AG20443 (cell line): ENCODE measurements at places on chromosomes 13 and 19.
A peak's percentile ranks its signal among the peaks of the same experiment; 100 is the strongest.

DNA sequence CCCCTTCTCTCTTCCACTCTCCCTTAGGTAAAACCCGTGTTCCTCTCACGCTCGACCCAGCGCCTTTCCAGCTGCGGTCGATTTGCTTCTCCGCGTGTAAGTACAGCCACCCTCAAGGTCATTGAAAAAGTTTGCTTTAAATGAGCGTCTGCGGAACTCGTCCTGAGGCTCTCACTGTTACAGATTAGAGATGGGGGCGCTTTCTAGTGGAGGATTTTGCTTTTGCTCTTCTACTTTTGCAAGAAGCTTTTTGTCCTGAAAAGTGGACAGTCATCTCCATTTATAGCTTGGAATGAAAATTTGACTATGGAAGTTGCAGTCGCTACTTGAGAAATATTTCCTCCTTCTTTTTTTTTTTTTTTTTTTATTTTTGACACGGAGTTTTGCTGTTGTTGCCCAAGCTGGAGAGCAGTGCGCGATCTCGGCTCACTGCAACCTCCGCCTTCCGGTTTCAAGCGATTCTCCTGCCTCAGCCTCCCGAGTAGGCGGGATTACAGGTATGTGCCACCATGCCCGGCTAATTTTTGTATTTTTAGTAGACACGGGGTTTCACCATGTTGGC lies 595 bp upstream of the RAB20 start:
- no peak for DNase-seq

GRCh38 chr13:98326291-98326690 lies 149.2 kb upstream of the RNF113B start:
- no peak for DNase-seq

DNA sequence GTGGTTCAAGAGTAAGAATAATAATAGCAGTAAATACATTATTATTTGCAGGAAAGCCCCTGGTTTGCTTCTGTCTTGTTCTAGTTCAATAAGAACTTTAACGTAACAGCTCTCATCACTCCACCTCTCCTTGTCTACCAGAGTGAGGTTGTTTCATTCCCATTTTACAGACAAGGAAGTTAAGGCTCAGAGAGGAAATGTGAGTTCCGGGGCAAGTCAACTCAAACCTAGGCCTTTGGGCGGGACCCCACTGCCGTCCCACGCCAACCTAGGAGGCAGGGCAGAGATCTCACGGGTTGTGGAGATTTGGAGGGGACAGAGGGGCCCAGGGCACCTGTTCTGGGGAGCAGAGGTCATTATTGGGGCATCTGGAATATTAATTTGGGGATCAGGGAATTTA lies 1.5 kb downstream of the MAP4K1 start:
- DNase-seq = no peak

- peak; percentile 48 for DNase-seq
These were observed 9.1 kb upstream of the LHFPL6 start for GRCh38 chr13:39612023-39612637.

- DNase-seq = no peak
These were observed 30.5 kb upstream of the KCTD4 start for GRCh38 chr13:45231305-45231704.

DNA sequence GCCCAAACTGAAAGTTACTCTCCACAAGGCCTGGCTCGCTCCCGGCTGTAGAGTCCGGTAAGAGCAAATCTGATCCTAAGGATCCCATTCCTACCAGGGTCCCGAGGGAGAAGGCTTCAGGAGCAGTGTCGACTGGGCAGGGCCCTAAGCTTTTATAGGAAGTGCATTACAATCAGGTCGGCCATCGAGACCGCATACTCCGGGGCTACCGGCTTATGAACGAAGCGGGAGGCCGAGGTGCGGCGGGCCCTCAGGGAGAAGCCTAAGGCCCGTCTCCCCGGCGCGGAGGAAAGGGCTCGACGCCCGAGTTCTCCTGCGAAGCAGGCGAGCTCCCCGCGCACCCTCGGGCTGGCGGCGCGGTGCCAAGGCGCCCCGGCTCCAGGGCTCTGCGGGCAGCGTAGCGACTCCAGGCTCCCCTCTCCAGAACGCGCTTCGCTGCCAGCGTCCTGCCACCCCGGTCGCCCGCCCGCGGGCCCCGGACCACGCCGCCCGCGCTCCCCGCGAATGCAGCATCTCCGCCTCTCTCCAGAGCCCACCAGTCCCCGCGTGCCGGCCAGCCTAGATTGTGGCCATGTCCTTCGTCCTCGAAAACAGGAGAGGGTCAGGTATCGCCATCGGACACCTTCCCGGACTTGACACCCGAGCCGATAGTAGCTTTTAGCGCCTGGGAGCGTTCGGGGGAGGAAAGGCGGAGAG lies 1.4 kb downstream of the EFNB2 start:
- DNase-seq = peak; percentile 42

DNA sequence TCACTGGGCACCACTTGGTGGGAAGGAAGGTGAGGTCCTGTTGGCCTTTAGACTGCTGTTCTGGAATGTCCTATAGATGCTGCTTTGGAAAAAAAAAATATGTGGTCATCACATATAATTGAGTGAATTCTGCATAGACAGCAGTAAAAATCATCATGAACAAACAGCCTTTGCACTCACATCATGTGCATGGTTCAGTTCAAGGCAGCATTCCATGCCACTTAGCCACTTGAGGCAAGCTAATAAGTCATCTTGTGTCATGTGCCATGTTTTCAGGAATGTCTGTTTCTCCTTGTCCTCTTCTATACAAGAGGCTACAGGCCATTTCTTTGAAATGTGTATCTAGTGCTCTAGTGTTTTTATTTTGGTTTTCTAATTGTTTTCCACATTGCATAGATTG lies 43.9 kb upstream of the TSC22D1 start:
- DNase-seq = peak; percentile 30

DNA sequence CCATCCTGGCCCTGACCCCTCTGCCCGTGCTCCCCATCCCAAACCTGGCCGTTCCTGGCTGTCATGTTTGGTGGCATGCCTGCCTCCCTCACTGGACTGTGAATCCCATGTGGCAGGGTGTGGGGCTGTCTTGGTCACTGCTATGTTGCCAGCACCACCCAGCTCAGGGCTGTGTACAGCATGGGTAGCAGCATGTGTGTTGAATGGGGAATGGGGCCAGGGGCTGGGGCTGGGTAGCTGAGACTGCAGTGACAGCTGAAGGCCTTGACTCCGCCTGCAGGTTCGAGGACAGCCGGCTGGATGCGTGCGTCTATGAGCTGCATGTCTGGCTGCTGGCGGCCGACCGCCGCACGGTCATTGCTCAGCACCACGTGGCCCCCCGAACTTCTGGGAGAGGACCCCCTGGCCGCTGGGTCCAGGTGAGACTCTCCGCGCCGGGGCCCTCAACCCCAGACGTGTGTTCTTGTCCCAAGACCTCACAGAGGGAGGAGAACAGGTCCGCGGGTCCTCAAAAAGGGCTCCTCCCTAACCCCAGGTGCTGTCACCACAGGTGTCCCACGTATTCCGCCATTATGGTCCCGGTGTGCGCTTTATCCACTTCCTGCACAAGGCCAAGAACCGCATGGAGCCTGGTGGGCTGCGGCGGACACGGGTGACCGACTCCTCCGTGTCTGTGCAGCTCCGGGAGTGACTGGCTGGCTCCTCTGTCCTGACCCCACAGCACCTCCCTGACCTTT lies 3.5 kb downstream of the NCCRP1 start:
- DNase-seq = no peak

GRCh38 chr19:19342086-19343015 lies 21.7 kb downstream of the MAU2 start:
- peak; percentile 91 for DNase-seq
